ENCODE measurements at places on chromosomes 12 and 14.

DNA sequence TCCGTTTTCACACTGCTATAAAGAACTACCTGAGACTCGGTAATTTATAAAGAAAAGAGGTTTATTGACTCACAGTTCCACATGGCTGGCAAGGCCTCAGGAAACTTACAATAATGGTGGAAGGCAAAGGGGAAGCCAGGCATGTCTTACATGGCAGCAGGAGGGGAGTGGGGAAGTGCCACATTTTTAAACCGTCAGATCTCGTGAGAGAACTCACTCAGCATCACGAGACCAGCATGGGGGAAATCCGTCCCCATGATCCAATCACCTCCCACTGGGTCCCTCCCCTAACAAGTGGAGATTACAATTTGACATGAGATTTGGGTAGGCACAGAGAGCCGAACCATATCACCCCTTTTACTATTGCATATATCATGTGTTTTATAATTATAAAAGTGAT, 2.0 kb upstream of the PIGH start:
- DNase-seq: no peak

- DNase-seq: no peak
These were observed 8.4 kb downstream of the ZBTB25 start for GRCh38 chr14:64495252-64495651.

GRCh38 chr14:103126873-103127304, 3.6 kb downstream of the TNFAIP2 start:
- DNase-seq: no peak

GRCh38 chr14:73368616-73369015, 89.7 kb downstream of the NUMB start:
- DNase-seq: no peak

GRCh38 chr12:93756288-93756687, 79.1 kb downstream of the CRADD start:
- no peak for DNase-seq

DNA sequence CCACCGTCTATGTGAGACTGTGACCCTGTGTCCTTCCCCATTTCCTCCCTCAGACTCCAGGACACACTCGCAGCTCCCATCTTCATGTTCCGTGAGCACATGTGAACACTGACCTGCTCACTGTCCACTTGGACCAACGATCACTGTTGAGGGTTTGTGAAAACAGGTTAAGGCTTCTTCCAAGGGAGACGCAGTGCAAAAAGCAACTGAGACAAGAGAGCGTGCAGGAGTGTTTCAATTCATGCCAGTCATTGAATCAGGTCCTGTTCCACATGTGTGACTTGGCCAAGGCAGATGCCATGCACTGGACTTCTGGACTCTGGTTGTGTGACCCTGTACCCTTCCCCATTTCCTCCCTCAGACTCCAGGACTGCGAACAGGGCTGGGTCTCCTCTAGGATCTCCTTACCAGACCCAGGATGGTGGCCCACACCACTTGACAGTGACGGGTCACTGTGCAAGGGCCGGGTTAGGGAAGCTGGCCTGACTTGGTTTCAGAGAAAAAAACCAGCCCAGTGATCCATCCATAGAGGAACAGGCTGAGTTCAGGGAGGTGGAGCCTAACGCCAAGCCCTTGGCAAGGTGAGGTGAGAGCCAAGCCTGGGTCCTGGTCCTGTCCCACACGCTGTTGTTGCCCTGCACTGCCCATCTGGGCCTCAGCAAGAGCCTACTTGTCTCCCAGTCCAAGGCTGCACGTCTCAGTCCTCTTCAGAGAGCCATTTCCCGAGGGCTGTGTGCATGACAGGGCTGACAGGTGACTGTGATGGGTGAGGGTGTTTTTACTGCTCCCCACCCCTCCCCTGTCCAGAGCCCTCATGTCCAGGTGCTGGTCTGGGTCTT, 5.7 kb upstream of the KRT5 start:
- no peak for DNase-seq

DNA sequence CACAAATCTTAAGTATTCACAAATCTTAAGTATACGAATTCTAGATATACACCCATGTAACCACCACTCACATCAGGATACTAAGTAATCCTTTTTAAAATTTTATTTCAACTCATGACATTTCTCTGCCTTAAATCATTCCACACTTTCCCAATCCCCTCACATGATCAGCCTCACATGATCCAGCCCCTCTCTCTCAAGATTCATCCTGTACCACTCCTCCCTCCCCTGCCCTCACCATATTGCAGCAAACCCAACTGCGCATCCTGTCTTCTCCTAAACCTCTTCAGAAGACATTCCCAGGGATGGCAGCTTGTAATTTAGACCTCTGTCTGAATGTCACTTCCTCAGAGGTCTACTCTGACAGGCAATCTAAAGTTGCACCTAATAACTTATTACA, 1.7 kb upstream of the EIF4B start:
- DNase-seq: no peak

DNA sequence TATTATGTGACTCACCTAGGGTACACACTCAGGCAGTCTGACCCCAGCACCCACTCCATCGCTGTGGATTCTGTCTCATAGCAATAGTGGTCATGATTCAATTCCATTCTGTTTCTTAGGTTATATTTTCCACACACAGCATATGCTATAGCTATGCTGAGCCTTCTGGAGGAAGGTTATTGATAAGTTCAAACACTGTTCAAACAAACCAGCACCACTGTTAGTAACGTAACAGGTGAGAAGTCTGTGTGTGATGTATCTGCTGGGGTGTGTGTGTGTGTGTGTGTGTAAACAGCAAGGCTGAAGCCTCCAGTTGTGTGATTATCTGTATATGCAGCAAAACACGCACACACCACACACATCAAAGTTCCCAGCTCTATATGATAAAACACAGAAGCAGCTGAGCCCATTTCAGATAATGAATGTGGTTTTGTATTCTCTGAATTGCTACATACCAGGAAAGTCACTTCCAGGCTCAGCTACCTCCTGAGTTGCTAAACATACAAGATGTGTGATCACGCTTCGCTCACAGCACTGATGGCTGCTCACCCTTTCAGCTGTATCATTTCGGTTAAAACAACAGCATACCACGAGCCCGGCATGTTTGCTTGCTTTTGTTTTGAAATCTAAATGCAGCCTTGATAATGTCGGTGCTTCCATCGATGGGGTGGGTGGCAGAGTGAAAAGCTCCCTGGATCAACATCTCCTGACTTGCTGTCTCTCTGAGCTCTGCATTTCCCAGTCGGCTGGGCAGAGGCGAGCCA, 6.8 kb upstream of the SYNE3 start:
- peak; percentile 93 for DNase-seq

GRCh38 chr12:97148941-97149559, 242.0 kb downstream of the NEDD1 start:
- DNase-seq: peak; percentile 78

GRCh38 chr12:129687731-129688130, 216.1 kb downstream of the TMEM132D start:
- DNase-seq: no peak

- peak; percentile 79 for DNase-seq
These were observed 137.5 kb upstream of the KRAS start for GRCh38 chr12:25388183-25388582.

GRCh38 chr14:38867561-38868150, 235.4 kb downstream of the SEC23A start:
- DNase-seq: peak; percentile 91

DNA sequence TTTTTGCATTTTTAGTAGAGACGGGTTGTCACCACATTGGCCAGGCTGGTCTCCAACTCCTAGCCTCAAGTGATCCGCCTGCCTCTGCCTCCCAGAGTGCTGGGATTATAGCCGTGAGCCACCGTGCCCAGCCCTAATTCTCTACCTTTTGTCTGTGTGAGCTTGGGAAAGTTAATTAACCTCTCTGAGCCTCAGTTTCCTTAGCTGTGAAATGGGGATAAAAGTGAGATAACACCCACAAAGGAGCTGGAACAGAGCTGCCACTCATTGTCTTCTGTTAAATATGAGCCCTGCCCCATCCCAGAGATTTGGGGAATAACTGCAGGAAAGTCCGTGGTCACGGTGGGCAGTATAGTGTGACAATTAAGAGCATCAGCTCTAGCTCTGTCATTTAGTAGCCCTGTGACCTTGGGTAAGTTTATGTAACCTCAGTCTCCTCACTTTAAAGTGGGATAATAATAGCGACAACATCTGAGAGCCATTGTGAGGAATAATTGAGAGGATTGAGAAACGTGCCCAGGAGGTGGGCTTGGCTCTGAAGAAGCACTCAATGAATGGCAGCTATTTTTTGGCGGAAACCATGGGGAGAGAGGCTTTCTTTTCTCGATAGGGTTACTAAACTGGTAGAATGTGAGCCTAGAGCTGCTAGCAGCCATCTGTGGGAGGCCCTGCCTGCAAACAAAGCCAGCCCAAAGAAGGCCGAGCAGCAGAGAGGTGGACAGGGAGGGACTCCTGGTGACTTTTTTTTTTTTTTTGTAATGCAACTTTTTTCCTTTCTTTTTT, 60.8 kb upstream of the MED13L start:
- DNase-seq: no peak

DNA sequence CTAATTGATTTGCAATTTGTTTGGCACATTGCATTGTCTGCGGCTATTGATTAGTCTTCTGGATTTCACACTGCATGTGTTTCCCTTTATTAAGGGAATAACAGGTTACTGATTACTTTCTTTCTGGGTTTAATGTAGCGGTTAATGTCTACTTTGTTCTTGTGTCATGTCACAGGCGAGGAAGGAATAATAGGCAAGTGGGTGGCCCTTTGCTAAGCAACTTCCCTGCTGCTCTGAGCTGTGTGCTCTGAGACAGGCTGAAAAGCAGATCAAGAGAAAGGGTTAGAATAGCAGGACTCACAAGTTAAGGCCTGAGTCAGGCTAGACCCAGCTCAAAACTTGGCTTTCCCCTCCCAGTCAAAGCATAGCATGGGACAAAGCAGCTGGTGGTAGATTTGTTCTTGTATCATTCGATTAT, 77.2 kb downstream of the NKX2-1 start:
- no peak for DNase-seq

- peak; percentile 79 for DNase-seq
These were observed 42.9 kb downstream of the WNK1 start for GRCh38 chr12:795305-795704.

DNA sequence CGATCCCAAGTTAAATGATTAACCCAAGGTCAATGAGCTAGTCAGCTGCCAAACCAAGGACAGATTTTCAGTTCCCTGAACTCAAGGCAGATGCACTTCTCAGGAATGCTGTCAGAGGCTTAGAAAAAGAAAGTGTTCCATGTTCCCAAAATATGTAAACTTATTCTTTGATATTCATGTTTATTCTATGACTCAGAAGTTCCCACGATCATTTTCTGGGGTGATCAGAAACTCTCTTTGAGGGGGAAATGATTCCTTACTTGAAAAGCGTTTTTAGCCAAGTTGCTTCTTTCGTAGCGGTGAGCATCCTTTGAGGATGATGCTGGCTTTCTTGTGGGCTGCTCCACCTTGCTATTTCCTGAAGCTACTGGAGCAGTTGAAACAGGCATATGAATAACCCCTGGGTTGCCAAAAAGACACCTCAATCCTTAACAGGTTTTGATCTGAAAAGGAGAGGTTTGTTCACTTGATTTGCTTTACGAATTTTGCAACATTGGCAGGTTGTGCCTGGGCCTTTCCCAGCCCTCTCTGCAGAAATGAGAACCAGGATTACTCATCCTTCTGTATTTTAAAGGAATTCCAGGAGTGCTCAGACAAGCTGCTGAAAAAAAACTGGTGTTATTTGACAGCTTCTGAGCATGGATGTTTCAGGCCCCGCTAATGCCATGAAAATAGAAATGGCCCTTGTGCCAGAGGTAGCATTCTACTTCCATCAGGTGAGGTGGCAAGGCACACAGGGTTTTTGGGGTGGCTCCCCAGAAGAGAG, 121.4 kb upstream of the HIF1A start:
- no peak for DNase-seq

DNA sequence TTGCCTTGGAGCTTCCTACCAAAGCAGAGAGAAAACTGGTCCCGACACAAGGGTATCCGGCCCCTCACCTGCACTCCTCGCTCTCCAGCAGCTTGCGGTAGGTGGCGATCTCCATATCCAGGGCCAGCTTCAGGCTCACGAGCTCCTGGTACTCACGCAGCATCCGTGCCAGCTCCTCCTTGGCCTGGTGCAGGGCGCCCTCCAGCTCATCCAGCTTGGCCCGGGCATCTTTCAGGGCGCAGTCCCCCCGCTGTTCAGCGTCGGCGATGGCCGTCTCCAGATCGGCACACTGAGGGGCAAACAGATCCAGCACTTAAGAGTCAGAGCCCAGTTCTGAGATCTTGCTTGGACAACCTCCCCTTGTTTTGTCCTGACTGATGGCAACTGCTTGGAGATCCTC, 13.7 kb downstream of the KRT72 start:
- no peak for DNase-seq

DNA sequence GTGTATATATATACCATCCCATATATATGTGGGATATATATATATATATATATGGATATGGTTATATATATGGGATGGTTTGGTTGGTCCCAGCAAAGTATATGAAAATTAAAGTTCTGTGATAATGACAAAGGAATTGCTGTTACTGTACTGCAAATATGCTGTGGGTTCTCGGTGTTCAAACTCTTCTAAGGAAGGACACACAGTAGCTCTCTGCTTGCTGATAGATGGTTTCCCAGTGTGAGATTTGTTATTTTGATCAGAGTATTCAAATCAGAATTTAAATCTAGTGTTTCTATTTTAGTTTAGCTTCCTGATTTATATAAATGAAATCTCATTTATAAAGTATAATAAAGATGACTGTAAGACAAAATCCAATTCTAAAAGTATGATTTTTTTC, 19.7 kb downstream of the SLC35E3 start:
- no peak for DNase-seq

DNA sequence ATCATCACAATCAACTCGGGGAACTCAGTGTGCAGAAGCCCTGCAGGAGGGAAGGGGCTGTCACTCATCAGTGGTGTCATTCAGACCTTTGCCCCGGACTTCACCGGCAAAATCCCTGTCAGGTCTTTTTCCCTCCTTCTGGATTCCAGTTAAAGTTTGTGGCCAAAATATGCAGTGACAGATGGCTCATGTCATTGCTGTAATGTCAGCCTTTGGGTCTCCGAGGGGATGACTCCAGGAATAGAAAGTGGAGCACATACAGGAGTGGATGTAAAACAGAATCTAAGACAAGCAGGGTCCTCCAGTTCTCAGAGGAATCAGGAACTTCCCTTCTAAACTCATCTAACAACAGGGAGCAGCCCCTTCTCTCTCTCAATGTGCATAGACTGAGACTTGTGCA, 130.3 kb upstream of the RASSF8 start:
- no peak for DNase-seq

- DNase-seq: no peak
These were observed 184.8 kb downstream of the KTN1 start for GRCh38 chr14:55764784-55765183.

- DNase-seq: no peak
These were observed 17.8 kb downstream of the PAPOLA start for GRCh38 chr14:96519970-96520369.

- DNase-seq: no peak
These were observed 868.8 kb upstream of the TMEM132C start for GRCh38 chr12:127398016-127398710.

All from hematopoietic multipotent progenitor cell treated with erythropoietin and hydrocortisone succinate and interleukin-3 and kit ligand, for 4 days (in vitro differentiated cells).